Progenitor cell of endocrine pancreas (in vitro differentiated cells): ENCODE measurements at places on chromosomes 2 and 18. TPM values are rescaled to one million over a fixed set of nuclear protein-coding genes. Genes with fewer than 3 reads are reported as not detected.

RAB1A gene
- 134 and 141 TPM in 2 replicates for total RNA-seq

GALR1 gene
- total RNA-seq, result 2.9 and 4.0 TPM in 2 replicates

ST3GAL5 gene
- total RNA-seq, result 27.3 and 32.5 TPM in 2 replicates

- no peak overlapping the region for H3K27ac ChIP-seq
- peaks cover 6% of the 10 kb centered on the region for H3K36me3 ChIP-seq
- H3K4me3 ChIP-seq, result no peak overlapping the region
- H3K27me3 ChIP-seq, result no peaks in the 10 kb centered on the region
Measured at GRCh38 chr2:168096158-168096557, 151.2 kb downstream of the STK39 start.

DNA sequence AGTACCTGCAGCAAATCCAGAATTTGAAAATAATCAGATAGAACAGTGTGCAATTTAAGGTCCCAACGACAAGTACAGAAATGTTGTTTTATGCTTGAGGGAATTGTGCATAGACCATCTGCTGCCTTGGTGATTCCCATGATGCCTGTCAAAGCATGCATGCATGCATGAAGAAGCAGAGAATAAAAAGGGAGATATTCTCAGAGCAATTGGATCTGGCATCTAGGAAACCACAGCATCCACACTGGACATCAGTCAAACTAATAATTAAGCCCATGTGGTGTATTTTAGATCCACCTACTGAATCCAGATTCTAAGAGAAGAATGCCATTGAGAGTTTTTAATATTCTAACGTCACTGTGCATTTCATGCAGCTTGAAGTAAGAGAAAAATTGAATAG lies 361.2 kb downstream of the FSIP2 start:
- no peaks in the 10 kb centered on the region for H3K4me1 ChIP-seq
- no peak for DNase-seq
- H3K36me3 ChIP-seq, result no peaks in the 10 kb centered on the region
- no peak overlapping the region for H3K4me3 ChIP-seq

GRCh38 chr2:9638532-9638931 lies 7.7 kb upstream of the YWHAQ start:
- DNase-seq, result no peak
- H3K27ac ChIP-seq, result no peak overlapping the region
- H3K4me1 ChIP-seq, result peaks cover 16% of the 10 kb centered on the region
- H3K4me3 ChIP-seq, result no peak overlapping the region
